Activated CD4-positive, alpha-beta T cell treated with anti-CD3 and anti-CD28 coated beads, Interleukin-2, amount 50 U/mL, for 16 hours (primary cell): ENCODE measurements at places on chromosomes 4 and X.
A peak's percentile ranks its signal among the peaks of the same experiment; 100 is the strongest.

GRCh38 chr4:13642170-13642950, 14.8 kb upstream of the BOD1L1 start:
- DNase-seq = no peak

DNA sequence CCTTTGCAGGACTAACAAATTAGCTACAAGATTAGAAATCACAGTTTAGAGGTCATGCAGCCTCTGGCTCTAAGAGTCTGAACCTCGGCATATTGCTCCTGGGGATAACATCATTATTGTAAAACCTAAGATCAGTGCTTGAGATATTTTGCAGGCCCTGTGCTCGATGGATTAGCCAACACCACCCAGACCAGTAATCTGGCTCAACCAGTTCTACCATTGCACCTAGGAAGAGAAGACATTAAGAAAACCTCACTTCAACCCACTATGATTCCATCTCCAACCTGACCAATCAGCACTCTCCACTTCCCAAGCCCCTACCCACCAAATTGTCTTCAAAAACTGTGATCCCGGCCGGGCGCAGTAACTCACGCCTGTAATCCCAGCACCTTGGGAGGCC, 43.6 kb downstream of the WFS1 start:
- no peak for DNase-seq

DNA sequence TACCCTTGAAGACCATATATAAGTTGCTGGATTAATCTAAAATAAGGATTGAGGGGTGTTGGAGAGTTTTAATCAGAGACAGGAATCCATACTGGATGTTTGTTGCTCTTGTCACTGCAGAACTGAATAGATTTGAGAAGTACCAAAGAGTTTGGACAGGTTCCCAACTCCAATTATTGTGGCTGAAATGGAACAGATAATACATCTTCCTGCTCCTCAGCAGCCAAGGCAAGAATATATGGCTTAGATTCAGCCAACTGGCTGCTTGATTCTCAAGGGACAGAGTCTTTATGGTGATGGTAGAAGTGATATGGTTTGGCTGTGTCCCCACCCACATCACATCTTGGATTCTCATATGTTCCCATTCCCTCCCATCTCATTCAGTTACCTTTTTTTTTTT, 97.0 kb upstream of the PDHA2 start:
- no peak for DNase-seq

- no peak for DNase-seq
These were observed 15.6 kb upstream of the FAM47E start for GRCh38 chr4:76235915-76236314.

DNA sequence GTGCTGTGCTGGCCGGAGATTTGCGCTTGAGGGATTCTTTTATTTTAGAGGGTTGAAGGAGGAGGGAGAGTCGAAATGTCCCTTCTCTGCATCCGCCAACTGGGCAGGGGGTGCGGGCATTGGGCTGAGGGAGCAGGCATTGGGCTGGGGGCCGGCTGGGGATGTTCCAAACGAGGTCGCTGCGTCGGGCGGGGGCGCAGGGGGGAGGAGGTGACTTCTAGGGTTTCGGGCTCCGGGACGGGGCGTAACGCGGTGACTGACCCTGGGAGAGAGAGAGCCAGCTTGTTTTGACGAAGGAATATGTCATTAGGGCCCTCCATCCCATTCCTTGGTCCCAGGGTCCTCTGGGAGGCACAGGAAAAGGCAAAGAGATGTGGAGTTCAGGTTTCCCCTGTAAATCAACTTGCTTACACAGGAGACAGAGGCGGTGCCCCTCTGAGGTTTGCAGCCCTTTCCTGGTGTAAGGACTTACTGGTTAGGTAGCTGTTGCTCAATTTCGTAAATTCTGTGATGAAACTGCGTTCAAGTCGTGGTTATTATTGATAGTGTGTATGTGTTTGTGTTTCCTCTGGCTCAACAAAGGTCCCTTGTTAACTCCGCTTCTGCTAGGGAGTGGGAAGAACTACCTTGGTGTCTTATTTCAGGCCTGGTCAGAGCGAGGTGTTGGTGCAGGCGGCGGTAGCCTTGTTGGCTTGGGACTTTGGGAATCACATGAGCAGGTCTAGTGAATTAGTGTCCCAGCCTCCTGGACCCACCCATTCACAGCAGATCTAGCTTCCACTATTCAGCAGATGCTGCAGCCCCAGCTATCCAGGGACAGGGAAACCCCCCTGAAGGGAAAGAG, 716 bp downstream of the FHIP1A start:
- no peak for DNase-seq

DNA sequence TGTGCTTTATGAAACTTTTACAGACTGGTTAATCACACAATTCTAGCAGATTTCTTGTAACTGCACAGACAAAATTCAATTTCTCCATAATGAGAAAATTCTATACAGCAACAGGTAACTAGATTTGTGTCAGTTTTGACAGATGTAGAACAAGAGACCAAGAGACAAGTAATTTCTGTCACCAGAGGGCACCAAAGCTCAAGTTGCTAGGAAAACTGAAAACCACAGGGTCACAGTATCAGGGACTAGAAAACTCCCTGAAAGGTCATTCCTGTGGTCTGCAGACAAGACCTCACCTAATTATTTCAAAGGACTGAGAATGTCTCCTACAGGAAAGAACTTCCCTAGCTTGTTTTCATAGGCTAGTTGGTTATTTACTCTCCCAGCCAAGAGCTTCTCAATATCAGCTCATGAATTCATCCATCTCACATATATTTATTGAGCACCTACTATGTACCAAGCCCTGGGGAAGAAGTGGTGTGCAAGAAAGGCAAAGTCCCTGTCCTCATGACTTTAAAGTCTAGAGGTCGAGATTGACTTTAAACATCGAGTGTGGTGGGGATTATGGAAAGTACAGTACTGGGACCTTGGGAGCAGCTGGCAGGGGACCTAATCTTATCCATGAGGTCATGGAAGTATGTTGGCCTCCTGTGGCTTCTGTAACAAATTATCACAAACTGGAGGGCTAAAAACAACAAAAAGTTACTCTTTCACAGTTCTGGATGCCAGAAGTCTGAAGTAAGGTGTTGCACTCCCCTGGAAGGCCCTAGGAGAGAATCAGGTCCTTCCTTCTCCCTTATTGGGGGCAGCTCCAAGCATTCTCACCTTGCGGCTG, 47.8 kb upstream of the SETD7 start:
- peak; percentile 58 for DNase-seq

DNA sequence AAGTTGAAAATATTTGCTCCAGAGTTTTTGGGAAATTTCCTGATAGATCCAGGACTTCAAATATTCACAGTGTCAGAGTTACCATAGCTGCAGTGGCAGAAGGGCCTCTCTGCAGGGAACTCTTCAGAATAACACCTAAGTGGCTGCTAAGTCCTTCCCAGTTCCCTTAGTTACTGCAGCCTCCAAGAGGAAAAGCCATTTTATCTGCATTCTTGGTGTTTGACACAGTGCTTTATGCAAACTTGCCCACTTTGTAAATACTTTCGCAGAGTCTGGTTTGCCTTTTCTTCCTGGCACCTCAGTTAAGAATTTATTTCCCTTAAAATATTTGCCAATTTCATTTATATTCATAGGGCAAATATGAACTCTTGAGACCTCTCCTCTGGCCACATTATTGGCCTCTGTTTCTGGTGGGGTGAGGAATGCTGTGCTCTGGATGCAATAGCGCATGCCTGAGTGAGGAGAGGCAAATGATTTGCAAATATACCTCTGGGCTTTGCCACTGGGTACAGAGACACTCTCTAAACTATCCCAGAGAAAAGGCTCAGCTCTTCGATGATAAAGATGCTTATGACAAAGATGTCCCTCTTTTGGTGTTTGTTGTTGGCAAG, 566.3 kb upstream of the NR3C2 start:
- DNase-seq = no peak

- DNase-seq = no peak
These were observed 19.6 kb upstream of the CA5B start for GRCh38 chrX:15718283-15718970.

GRCh38 chrX:150478496-150479492, 89.6 kb upstream of the MTM1 start:
- DNase-seq = peak; percentile 80

- DNase-seq = no peak
These were observed 7.6 kb downstream of the NEUROG2 start for GRCh38 chr4:112508356-112508755.

GRCh38 chr4:93031431-93032098, 727.8 kb downstream of the GRID2 start:
- DNase-seq = no peak

DNA sequence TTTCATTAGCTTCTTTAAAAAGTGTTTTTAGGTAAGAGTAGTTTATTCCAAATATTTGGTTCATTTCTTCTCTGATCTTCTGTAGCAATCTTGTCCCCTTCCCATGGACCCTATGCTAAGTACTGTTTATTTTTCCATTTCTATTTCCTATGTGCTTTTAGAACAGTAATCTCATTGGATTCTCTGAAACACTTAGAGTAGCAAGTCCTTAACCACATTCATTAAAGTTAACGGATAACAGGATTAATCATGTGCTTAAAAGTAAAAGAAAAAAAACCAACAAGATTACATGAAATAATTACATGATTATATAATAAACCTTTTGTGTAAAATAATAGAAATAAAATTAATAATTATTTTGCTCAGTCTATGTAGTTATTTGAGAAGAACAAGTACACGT, 929.7 kb downstream of the C4orf33 start:
- DNase-seq = no peak

- DNase-seq = peak; percentile 35
These were observed 734 bp upstream of the GALNT7 start for GRCh38 chr4:173167758-173168395.

GRCh38 chr4:179843370-179843769, 2399.8 kb upstream of the TENM3 start:
- no peak for DNase-seq

GRCh38 chrX:113059714-113060113, 219.1 kb upstream of the AMOT start:
- no peak for DNase-seq

DNA sequence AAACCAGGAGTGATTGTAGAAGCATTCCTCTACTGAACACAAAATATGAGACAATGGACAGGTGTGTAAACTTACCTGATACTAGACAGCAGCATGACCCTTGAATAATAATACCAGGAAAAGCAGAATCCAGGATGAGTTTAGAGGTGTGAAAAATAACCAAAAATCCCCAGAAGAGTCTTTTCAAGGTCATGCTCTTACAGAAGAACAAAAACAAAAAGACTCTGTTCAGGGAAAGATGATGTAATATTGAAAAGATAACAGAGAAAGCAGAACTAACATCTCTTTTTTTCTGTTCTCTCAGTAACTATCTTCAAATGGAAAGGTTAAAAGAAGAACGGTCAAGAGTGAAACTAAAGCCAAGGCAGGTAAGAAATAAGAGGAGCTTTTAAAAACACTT, 14.0 kb upstream of the ARHGAP10 start:
- DNase-seq = no peak

DNA sequence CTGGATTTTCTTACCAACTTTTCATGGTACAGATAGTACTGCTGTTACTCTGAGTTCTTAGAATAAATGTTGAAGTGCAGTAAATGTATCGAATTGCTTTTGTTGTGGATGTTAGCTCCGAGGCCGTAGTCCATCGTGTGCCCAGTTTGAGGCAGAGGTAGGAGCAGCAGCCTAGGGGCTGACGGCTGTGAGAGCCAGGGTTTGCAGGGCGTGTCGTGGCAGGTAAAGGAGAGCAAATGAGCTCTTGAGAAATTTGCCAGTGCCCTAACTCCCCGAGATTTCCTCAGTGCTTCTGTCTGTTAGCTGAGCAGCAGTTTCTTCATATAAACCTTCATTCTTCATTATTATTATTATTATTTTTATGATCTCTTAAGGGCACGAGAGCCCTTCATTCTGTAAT, 21.6 kb downstream of the PRIMPOL start:
- no peak for DNase-seq

DNA sequence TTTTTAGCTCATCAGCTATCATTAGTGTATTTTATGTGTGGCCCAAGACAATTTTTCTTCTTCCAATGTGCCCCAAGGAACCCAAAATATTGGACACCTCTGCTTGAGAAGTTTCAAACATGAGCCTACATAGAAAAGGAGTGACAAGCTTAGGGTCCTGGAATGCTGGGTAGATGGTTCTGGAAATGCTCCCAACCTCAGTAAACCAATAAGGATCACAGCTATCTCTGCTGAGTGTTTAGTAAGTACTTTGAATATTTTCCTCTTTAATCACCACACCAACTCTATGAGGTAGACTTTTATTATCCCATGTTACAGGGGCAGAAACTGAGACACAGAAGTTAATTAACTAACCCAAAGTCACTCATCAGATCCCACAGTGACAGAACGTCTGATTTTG, 164.9 kb upstream of the KLF3 start:
- DNase-seq = no peak

DNA sequence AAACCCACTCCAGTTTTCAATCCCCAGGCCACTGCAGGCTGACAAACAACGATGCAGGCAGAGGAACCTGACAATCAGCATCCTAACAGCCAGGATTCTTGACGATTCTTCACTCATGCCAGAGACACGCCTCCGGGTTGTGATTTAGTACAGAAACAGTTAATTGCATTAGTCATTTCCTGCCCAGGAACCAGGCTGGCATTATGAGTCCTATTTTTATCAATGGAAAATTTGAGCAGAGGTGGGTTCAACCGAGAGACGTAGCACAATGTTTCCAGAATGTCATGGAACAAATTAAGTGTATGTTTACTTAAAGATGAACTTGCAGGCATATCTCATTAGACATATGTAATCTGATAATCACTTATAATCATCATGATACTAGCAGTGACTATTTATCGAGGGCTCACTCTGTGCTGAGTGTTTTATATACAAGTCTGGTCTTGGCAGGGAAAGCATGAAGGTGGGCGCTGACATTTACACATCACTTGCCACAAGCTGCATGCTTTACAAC, 159.7 kb downstream of the NSUN7 start:
- DNase-seq = peak; percentile 74

GRCh38 chr4:157459785-157460184, 239.3 kb downstream of the GRIA2 start:
- no peak for DNase-seq

GRCh38 chr4:39486221-39486804, 27.5 kb downstream of the LIAS start:
- no peak for DNase-seq

GRCh38 chr4:170259631-170260153, 169.9 kb upstream of the AADAT start:
- peak; percentile 77 for DNase-seq

GRCh38 chr4:92299152-92299551, 4.6 kb upstream of the GRID2 start:
- no peak for DNase-seq

DNA sequence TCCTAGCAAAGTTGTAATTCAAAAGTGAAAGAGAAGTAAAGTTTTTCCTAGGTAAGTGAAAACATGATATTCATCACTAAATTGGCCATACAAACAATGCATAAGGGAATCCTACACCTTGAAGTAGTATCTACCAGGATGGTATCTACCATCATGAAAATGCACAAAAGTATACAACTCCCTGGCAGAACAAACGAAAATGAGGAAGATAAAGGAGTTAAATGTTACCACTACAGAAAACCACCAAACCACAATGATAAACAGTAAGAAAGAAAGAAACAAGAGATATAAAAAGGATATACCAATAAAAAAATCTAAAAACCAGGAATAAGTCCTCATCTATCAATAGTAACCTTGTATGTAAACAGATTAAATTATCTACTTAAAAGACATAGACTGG, 26.9 kb downstream of the GK2 start:
- DNase-seq = no peak

- no peak for DNase-seq
These were observed 282.1 kb downstream of the GRIA2 start for GRCh38 chr4:157502656-157503055.

- no peak for DNase-seq
These were observed 72.3 kb upstream of the GRID2 start for GRCh38 chr4:92231511-92231910.

- DNase-seq = peak; percentile 59
These were observed 4.6 kb upstream of the KANTR start for GRCh38 chrX:53089224-53089842.

GRCh38 chrX:102624105-102624504, 24.8 kb downstream of the ARMCX5 start:
- DNase-seq = no peak
